ENCODE measurements at places on chromosomes 6 and 20.

GRCh38 chr20:51650685-51651134, 108.2 kb upstream of the NFATC2 start:
- no peak for DNase-seq

GRCh38 chr6:168158213-168158979, 79.4 kb upstream of the FRMD1 start:
- no peak for DNase-seq

GRCh38 chr20:57647933-57648785, 27.9 kb upstream of the ZBP1 start:
- DNase-seq: no peak

DNA sequence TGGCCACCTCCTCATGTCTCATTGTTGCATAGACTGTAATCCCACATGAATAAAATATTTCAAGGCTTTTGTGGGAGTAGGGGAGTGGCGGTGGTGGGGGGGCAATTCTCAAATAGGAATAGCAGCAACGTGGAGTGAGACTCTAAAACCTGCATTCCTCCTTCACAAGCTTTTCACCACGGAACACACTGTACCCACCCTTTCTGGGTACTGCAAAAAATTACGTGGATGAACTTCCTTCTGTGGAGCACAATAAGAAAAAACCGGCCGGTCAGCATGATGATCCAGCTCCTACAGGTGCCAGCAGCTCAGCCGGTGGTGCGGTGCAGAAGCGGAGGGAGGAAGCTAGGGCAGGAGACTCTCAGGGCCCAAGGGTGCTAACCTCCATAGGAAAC, 930 bp upstream of the RRAGD start:
- no peak for DNase-seq

GRCh38 chr6:83086751-83087150, 19.3 kb downstream of the DOP1A start:
- no peak for DNase-seq

GRCh38 chr6:169884158-169884557, 132.7 kb downstream of the ERMARD start:
- no peak for DNase-seq

DNA sequence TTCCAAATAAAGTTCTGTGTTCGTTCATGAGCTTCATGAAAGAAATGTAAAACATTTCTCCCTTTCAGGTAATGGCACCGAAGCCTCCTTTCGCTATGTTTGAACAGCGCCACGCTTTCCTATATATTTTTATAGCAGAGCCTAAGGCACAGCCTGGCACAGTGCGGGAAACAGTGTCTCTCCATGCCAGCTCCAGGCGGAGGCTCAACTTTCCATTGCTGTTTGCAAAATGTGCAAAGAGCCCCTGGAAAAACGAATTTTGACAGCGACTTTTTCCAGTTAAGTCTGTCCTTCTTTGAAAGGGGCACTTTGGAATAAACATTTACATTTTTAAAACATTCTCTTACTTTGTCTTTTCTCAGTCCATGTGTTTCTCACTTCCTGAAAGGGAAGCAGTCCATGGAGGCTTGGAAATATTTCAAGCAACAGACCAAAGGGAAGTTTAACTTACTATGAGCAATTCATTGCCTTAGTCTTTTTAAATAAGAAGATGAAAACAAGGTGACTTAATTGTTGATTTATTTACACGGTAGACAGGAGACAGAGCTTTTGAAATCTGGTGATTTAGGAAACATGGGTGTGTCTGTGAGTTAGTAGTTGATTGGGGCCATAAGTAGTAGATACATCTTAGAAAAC, 769 bp downstream of the CCN6 start:
- DNase-seq: no peak

GRCh38 chr6:2988426-2989331, 11.0 kb upstream of the NQO2 start:
- DNase-seq: peak; percentile 67

GRCh38 chr6:125503181-125503580, 201.4 kb upstream of the HDDC2 start:
- no peak for DNase-seq

GRCh38 chr6:29500594-29500993, 12.8 kb upstream of the MAS1L start:
- no peak for DNase-seq

- DNase-seq: no peak
Measured at GRCh38 chr6:85482206-85482904, 32.5 kb downstream of the NT5E start.
